Stomach (tissue), 19 donors: ENCODE measurements at places on chromosomes 16 and 17. TPM values are rescaled to one million over a fixed set of nuclear protein-coding genes. Genes with fewer than 3 reads are reported as not detected.

DNA sequence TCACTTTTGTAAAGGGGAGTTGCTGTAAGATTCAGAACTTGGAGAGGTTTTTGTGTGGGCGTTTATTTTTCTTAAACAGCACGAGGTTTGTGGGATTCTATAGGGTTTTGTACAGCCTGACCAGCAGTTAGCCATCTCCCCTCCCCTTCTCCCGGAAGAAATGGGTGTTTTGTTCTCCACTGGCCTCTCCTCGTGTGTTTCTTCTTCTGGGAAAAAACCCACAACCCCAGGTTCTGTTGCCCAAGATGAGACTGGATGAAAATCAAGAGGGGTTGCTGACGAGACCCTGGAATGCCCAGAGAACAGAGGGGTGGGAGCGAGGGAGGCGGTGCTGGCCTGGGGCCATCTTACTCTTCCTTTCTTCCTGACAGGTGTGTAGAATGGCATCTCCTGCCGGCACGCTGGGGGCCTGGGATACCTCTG is 186.1 kb downstream of the MSI2 start:
- H3K4me1 ChIP-seq = peaks cover 36% of the 10 kb centered on the region
- H3K4me3 ChIP-seq = no peak overlapping the region
- H3K27me3 ChIP-seq = no peaks in the 10 kb centered on the region
- H3K27ac ChIP-seq = no peak overlapping the region

DNA sequence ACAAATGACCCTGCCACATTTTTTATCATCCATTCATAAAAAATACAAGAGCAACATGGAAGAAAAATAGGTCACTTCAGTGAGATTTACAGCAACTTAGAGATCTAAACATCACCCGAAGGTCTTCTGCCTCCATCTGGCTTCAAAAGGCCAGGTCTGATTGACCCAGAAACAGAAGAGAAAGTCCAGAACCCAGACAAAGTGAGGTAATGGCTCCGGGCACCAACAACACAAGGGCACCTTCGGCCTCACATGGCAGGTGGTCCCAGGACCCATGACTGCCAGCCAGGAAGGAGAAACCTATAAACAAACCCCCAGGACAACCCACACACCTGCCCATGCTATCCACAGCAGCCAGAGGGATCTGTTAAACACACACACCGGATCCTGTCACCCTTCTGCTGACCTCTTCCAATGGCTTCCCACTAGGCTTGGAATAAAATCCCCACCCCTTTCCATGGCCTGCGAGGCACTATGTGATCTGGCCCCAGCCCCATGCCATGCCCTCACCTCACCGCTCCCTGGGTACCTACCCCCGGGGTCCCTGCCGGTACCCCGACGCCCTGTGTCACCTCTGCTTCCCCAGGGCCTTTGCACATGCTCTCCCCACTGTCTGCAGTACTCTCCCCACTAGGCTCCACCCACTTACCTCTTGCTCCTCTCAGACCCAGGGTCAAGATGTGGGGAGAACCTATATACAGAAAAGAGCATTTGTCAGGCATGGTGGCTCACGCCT is 149.1 kb downstream of the ZNF423 start:
- no peaks in the 10 kb centered on the region for H3K27me3 ChIP-seq
- DNase-seq = no peak
- H3K27ac ChIP-seq = no peak overlapping the region
- no peak overlapping the region for H3K4me3 ChIP-seq
- H3K36me3 ChIP-seq = no peaks in the 10 kb centered on the region

Gene KRT40
- not detected for total RNA-seq

- peaks cover 8% of the 10 kb centered on the region for H3K27me3 ChIP-seq
- H3K4me1 ChIP-seq = no peaks in the 10 kb centered on the region
- H3K4me3 ChIP-seq = no peak overlapping the region
Observed at GRCh38 chr16:20175358-20175757, 101.7 kb upstream of the GPR139 start.

- no peaks in the 10 kb centered on the region for H3K27me3 ChIP-seq
- peaks cover 5% of the 10 kb centered on the region for H3K4me1 ChIP-seq
- H3K4me3 ChIP-seq = no peak overlapping the region
- DNase-seq = no peak
Observed at GRCh38 chr16:8847623-8848022, 21.2 kb downstream of the CARHSP1 start.

GRCh38 chr17:49677933-49678847 is at the start of gene SPOP:
Gene SPOP, minus strand, starts transcription at chr17:49678097. Its CDS starts 55,287 bp downstream, at chr17:49622810.
- peaks cover 27% of the 10 kb centered on the region for H3K4me1 ChIP-seq
- peak; percentile 99 for DNase-seq
- peak within 1 kb of the TSS; percentile 98 for H3K27ac ChIP-seq
- no peaks in the 10 kb centered on the region for H3K27me3 ChIP-seq
- peak within 1 kb of the TSS; percentile 70 for H3K4me3 ChIP-seq

GRCh38 chr17:57966246-57966645 is 11.0 kb upstream of the CUEDC1 start:
- no peak overlapping the region for H3K4me3 ChIP-seq
- H3K4me1 ChIP-seq = no peaks in the 10 kb centered on the region
- no peaks in the 10 kb centered on the region for H3K27me3 ChIP-seq
- H3K36me3 ChIP-seq = no peaks in the 10 kb centered on the region

GRCh38 chr17:75517297-75517865 is 1.1 kb downstream of the TSEN54 start:
- no peaks in the 10 kb centered on the region for H3K27me3 ChIP-seq
- DNase-seq = no peak
- H3K4me3 ChIP-seq = peak overlapping the region; percentile 75

DNA sequence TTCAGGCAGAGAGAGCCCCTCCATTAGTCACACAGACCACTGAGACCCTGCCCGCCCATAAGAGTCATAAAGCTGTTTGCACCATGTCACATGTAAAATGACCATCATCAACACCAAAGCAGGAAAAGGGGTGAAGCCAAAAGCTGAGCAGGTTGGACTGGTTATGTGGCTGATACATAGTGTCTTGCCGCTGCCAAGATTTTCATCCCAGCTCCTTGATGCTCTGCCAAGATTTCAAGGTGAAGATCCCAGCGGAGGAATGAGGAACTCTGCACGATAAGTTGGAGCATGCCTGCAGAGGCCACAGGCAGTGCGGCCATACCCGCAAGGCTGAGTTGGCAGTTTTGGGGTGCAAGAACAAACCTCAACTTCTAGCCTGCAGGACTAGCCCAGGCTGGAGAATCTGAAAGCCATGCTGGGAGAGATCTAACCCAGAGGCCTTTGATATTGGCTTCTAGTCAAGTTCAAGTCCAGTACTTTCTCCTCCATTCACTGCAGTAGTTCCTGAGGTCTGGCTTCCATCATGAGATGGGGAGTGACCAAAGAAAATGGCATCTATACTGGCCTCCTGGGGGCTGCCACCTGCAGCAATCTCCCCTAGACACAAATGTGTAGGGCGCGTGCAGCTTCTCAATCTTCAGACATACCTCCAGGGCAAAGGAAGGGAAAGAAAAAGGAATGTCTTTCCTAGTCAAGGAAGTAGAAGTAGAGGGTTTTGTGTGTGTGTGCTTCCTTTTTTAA is 79.7 kb upstream of the NOL11 start:
- peaks cover 35% of the 10 kb centered on the region for H3K4me1 ChIP-seq
- H3K27me3 ChIP-seq = no peaks in the 10 kb centered on the region
- no peak overlapping the region for H3K4me3 ChIP-seq
- H3K27ac ChIP-seq = peak overlapping the region; percentile 61
- DNase-seq = peak; percentile 55

Gene GPR142
- total RNA-seq = not detected

DNA sequence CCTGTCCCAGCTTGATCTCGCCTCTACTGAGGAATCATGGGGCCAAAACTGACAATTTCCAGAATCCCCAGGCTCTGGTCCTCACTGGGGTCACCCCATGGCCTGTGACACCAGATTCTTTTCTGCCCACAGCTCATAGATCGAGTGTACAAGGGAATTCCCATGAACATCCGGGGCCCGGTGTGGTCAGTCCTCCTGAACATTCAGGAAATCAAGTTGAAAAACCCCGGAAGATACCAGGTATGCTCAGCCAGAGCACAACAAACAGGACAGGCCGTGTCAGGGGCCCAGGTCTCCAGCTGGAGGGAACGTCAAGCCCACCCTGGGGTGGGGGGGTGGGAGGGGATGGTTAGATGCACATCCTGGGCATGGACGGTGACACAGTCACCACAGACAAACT is 17.5 kb downstream of the USP6 start:
- no peaks in the 10 kb centered on the region for H3K36me3 ChIP-seq
- no peak for DNase-seq
- H3K27ac ChIP-seq = no peak overlapping the region
- no peak overlapping the region for H3K4me3 ChIP-seq
- H3K4me1 ChIP-seq = no peaks in the 10 kb centered on the region

DNA sequence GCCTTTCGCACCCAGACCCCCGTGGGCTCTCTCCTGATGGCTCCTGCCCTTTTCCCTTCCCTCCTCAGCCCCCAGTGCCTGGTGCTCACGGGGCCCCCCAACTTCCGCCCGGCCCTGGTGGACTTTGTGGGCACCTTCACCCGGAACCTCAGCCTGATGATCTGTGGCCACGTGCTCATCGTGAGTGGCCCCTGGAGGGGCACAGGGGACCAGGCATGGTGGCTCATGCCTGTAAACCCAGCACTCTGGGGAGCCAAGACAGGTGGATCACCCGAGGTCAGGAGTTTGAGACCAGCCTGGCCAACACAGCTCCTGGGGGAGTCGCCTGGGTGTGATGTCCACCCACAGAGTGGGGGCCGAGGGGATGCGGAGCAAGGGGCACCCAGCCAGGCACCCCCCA is 21.3 kb downstream of the SLC12A3 start:
- no peaks in the 10 kb centered on the region for H3K36me3 ChIP-seq
- H3K4me3 ChIP-seq = no peak overlapping the region
- H3K27me3 ChIP-seq = no peaks in the 10 kb centered on the region

Gene TAT
- not detected for total RNA-seq

GRCh38 chr16:51416926-51417325 is 265.9 kb upstream of the SALL1 start:
- H3K27me3 ChIP-seq = no peaks in the 10 kb centered on the region
- DNase-seq = no peak
- no peaks in the 10 kb centered on the region for H3K36me3 ChIP-seq
- H3K27ac ChIP-seq = no peak overlapping the region
- H3K4me1 ChIP-seq = no peaks in the 10 kb centered on the region

GRCh38 chr17:7856011-7856810 is 1.1 kb downstream of the NAA38 start:
- no peaks in the 10 kb centered on the region for H3K27me3 ChIP-seq
- peaks cover 60% of the 10 kb centered on the region for H3K4me1 ChIP-seq
- H3K27ac ChIP-seq = peak overlapping the region; percentile 96
- peak; percentile 75 for DNase-seq
- H3K4me3 ChIP-seq = peak overlapping the region; percentile 65
- peaks cover 40% of the 10 kb centered on the region for H3K36me3 ChIP-seq

GRCh38 chr17:50691550-50692447 is 15.9 kb downstream of the ANKRD40 start:
- no peaks in the 10 kb centered on the region for H3K27me3 ChIP-seq
- H3K36me3 ChIP-seq = peaks cover 28% of the 10 kb centered on the region
- H3K4me3 ChIP-seq = no peak overlapping the region

Gene TMEM220
- not detected for total RNA-seq

DNA sequence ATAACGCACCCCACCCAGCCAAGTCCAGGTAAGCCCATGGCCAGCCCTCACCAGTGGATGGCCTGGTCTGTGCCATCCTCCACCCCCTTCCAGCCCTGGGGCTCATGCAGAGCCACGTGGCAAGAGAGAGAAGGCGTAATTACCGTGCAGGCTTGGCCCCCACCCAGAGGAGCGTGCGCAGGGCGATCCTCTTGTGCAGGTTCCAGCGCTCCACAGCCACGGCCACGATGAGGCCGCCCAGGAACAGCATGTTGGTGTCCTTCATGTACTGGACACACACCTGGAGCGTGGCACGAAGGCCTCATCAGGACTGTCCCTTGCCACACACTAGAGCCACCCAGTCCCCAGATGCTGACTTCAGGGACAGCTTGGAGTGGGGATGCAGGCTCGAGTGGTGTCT is 6.7 kb downstream of the SLC13A5 start:
- H3K4me3 ChIP-seq = no peak overlapping the region
- H3K4me1 ChIP-seq = peaks cover 5% of the 10 kb centered on the region
- DNase-seq = peak; percentile 10
- no peak overlapping the region for H3K27ac ChIP-seq

Gene TMED6
- 1.8 TPM for total RNA-seq

Gene CCL17
- total RNA-seq = not detected

Gene SDK2
- total RNA-seq = 1.0 TPM

DNA sequence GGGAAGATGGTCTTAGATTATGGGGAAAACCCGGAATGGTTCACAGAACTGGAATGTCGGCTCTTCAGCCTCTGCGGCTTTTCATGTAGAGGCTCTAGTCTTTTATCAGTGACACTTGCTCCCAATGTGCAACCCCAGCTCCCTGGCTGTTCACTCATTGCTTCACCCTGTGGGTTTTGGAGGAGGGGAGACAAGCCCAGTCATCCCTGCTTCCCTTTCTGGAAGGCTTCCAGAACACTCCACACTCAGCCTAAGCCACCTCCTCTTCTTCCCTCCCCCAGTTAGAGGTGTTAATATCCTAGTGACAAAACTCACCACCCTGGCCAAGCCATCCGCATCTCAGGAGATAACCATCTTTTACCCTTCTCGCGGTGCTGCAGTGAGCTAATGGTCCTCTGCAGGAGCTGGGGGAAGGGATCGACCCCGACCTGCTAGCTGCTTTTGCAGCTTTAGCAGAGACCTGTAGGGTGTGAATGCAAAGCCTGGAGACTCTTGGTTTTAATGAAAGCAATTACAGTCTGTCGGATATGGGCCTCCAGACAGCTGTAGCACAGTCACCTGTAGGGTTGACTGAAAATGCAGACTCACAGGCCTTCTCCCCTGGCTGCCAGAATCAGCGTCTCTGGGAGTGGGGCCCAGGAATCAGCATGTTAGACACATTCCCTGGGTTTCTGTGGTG is 24.3 kb upstream of the LASP1NB start:
- H3K4me1 ChIP-seq = peaks cover 57% of the 10 kb centered on the region
- H3K36me3 ChIP-seq = peaks cover 15% of the 10 kb centered on the region
- no peak for DNase-seq
- H3K27ac ChIP-seq = peak overlapping the region; percentile 67
- no peaks in the 10 kb centered on the region for H3K27me3 ChIP-seq

Gene KRT28
- total RNA-seq = not detected

- no peak for DNase-seq
- no peak overlapping the region for H3K4me3 ChIP-seq
- H3K27me3 ChIP-seq = no peaks in the 10 kb centered on the region
- no peak overlapping the region for H3K27ac ChIP-seq
- H3K4me1 ChIP-seq = no peaks in the 10 kb centered on the region
Observed at GRCh38 chr17:61806936-61807335, 56.4 kb downstream of the BRIP1 start.

- no peaks in the 10 kb centered on the region for H3K36me3 ChIP-seq
- H3K27me3 ChIP-seq = no peaks in the 10 kb centered on the region
- H3K4me3 ChIP-seq = no peak overlapping the region
- no peak overlapping the region for H3K27ac ChIP-seq
- DNase-seq = no peak
Observed at GRCh38 chr17:1928976-1929375, 96.2 kb downstream of the RTN4RL1 start.

Gene SOX8
- total RNA-seq = not detected

DNA sequence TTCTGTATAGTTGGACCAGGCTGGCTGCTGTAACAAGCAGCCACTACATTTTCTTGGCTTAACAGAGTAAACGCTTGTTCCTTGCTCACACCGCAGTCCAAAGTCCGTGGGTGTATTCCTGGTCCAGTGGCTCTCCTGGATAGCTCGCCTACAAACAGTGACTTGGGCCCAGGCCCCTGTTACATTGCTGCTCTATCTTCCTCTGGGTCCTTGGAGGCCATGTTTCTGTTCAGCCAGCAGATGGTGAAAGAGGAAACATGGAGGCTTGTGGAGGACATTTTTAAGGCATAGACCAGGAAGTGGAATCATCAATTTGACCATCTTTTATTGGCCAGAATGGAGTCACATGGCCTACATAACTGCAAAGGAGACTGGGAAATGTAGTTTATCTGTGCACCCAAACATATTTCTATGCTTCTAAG is 55.1 kb downstream of the ATP2C2 start:
- H3K27me3 ChIP-seq = no peaks in the 10 kb centered on the region
- no peaks in the 10 kb centered on the region for H3K4me1 ChIP-seq
- peak; percentile 35 for DNase-seq
- H3K27ac ChIP-seq = no peak overlapping the region
- no peak overlapping the region for H3K4me3 ChIP-seq

Gene CARD14
- not detected for total RNA-seq
